ENCODE measurements at places on chromosomes 2 and 18.

GRCh38 chr18:66641056-66641455, 37.2 kb upstream of the CDH19 start:
- DNase-seq, result no peak

GRCh38 chr2:1306014-1306686, 107.1 kb upstream of the TPO start:
- no peak for DNase-seq

- no peak for DNase-seq
Measured at GRCh38 chr2:183243758-183244157, 119.5 kb downstream of the NUP35 start.

GRCh38 chr2:231245249-231246094, 47.0 kb downstream of the ARMC9 start:
- DNase-seq, result no peak

GRCh38 chr18:49814147-49814499, 790 bp upstream of the ACAA2 start:
- DNase-seq, result no peak

Measured in activated naive CD4-positive, alpha-beta T cell treated with anti-CD3 and anti-CD28 coated beads, Interleukin-2, amount 50 U/mL, for 16 hours (primary cell).